D721Med (cell line): ENCODE measurements at places on chromosomes 11 and 22.
A peak's percentile ranks its signal among the peaks of the same experiment; 100 is the strongest.

GRCh38 chr11:112722148-112722547 lies 239.1 kb upstream of the NCAM1 start:
- no peak for DNase-seq

GRCh38 chr22:28025866-28026575 lies 107.0 kb upstream of the PITPNB start:
- no peak for DNase-seq

DNA sequence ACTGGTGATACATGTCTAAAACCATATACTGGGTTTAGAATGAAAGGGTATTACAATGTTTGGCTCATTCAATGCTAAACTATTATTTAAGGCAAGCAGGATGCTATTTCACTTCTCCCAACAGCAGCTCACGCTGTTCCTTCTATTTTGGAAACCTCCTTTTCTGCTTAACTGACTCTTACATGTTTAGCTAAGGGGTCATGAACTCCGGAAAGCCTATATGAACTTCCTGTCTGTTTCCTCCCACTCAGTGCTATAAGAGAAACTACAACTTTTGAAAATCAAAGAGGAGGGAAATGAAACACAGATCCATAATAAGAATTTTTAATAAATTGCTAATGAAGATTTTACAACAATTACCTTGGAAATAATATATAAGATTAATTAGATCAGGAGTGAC lies 30.9 kb downstream of the SLC36A4 start:
- DNase-seq = no peak

GRCh38 chr11:65223011-65223410 lies 38.8 kb upstream of the POLA2 start:
- DNase-seq = no peak

DNA sequence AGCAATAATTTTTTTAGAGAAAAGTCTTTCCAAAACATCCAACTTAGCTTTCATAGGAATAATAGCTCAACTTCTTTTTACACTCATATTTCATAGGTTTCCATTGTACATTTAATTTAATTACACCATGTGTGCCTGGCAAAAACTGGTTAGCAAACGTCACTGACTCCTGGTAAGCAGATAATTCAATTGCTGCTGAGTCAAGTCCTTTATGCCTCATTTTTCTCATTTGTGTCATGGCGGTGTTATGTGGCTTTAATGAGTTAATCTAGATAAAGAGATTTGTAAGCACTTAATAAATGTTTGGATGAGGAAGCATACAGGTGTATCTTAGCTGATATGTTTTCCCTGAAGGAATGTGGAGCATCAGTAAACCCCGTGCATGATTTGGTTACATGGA lies 41.2 kb upstream of the PAK1 start:
- no peak for DNase-seq

GRCh38 chr11:127395034-127395433 lies 394.5 kb upstream of the KIRREL3 start:
- DNase-seq = no peak

DNA sequence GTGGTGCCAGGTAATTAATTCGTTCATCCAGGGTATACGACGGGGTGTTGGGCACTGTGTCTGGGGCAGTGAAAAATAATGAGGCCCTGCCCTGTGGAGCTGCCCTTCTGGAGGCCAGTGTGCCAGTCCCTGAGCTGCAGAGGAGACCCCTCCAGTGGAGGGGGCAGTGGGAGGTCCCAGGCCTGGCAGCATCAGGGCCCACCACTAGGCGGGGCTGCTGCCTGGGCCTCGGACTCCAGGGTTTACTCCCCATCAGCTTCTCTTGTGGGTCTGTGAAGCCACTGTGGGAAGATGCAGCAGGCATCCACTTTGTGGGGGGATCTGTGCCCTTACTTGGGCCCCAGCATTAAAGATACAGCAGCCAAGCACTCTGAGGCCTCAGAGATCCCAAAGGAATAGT lies 17.4 kb upstream of the TMPRSS6 start:
- no peak for DNase-seq

GRCh38 chr11:2180789-2181370 lies 9.3 kb upstream of the TH start:
- DNase-seq = no peak

DNA sequence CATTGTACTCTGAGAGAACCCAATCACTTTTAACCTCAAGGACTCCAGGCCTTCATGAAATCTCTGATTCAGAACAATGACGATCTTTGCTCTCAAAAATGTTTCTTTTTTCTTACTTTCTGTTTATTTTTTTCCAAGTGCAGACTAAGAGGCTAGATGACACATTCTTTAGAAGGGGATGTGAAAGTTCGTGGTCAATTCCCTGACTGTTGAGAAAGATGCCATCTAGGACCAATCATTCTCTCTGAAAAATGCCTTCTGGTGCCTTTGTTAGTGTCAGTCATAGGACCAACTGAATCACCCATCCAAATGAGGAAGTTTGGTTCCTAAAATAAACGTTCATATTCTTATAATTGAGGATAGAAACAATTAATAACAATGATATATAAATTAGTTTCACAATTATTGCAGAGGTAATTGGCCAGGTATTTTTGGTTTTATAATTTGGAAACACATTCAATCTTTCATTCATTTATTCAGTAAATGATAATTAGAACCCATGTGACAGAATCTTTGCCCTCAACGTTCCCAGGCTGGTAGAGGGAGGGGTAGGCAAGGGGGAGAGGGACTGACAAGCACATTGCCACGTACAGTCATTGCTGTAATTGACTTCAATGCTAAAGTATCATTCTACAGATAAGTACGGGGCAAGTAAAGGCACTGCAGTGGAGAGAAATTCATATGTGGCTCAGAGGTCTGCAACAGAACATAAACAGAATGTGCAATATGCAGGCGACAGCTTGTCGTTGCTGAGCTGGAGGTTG lies 333.4 kb upstream of the MPPED2 start:
- no peak for DNase-seq

GRCh38 chr22:27613099-27614005 lies 188.2 kb downstream of the MN1 start:
- DNase-seq = no peak

- DNase-seq = no peak
Measured at GRCh38 chr11:114000526-114000925, 25.6 kb downstream of the HTR3A start.

GRCh38 chr11:125429174-125429707 lies 66.8 kb downstream of the FEZ1 start:
- DNase-seq = peak; percentile 72
